ENCODE measurements at places on chromosomes 7 and 10.

DNA sequence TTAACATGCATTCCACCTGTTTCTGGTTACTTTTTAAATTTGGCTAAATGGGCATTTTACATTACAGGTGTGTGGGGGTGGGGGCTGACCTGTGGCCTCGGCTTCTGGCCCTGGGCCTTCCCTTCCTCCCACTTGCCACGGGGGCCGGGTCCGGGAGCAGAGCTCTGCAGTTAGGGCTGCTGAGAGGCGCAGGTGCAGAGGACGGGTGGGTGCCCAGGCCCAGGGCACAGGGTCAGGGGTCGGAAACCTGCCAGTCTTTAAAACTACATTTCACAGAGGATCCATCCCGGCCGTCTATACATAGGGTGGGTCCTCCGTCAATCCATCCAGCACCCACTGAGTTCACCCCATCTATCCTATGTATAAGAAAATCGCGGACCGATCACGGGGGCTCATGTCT lies 106.5 kb upstream of the INSIG1 start:
- no peak for DNase-seq

GRCh38 chr10:131004276-131004675 lies 307.2 kb downstream of the TCERG1L start:
- no peak for DNase-seq

DNA sequence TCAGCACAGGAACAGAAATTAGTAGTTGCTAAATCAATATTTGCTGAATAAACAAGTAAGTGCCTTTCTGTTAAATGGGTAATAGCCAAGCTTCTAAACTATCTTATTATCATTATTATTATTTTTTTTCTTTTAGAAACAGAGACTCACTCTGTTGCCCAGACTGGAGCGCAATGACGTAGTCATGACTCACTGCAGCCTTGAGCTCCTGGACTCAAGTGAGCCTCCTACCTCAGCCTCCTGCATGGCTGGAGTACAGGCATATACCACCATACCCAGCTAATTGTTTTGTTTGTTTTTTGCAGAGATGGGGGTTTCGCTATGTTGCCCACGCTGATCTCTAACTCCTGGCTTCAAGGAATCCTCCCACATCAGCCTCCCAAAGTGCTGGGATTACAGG lies 12.3 kb upstream of the ELN start:
- no peak for DNase-seq

GRCh38 chr7:23467806-23468525 lies 2.3 kb downstream of the IGF2BP3 start:
- no peak for DNase-seq

DNA sequence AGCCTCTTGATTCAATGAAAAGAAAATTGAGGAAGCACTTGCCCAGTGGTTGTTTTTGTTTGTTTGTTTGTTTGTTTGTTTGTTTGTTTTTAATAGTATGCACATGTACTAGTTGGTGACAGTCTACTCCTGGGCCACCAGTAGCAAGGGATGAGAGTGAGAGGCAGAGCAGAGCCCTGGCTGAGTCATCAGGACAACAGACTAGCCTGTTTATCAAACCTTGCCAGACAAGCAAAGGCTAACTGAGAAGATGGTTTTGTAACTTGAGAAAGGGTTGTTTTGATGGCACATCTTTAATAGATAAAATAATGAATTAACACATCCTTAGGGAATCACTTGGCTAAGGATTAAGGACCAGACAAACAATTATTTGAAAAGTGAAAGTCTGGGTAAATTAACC lies 78.1 kb downstream of the INHBA start:
- no peak for DNase-seq

GRCh38 chr10:3486346-3487065 lies 298.5 kb downstream of the KLF6 start:
- no peak for DNase-seq

GRCh38 chr10:4188406-4188805 lies 403.4 kb upstream of the KLF6 start:
- no peak for DNase-seq

GRCh38 chr7:5525271-5526099 lies 101.9 kb upstream of the TNRC18 start:
- no peak for DNase-seq

GRCh38 chr10:103534621-103535498 lies 41.4 kb downstream of the NEURL1 start:
- DNase-seq: no peak

GRCh38 chr10:104487794-104488438 lies 134.3 kb downstream of the CFAP58 start:
- no peak for DNase-seq

GRCh38 chr10:126015413-126015812 lies 119.0 kb downstream of the FANK1 start:
- no peak for DNase-seq

DNA sequence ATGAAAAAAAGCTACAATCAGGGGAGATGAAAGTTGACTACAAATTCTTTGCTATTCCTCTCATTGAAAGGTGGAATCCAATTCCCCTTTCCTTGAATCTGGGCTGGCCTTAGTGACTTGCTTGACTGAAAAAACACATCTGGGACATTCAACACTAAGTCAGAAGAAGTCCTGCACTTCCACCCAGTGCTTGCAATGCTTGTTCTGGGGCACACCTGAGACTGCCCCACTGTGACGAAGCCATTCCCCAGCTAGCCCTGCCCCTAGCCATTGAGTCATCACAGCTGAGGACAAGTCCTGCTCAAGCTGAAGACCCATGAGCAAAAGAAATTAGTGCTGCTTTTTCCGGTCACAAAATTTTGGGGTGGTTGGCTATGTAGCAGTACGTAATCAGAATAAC lies 19.2 kb upstream of the GRID1 start:
- DNase-seq: no peak

DNA sequence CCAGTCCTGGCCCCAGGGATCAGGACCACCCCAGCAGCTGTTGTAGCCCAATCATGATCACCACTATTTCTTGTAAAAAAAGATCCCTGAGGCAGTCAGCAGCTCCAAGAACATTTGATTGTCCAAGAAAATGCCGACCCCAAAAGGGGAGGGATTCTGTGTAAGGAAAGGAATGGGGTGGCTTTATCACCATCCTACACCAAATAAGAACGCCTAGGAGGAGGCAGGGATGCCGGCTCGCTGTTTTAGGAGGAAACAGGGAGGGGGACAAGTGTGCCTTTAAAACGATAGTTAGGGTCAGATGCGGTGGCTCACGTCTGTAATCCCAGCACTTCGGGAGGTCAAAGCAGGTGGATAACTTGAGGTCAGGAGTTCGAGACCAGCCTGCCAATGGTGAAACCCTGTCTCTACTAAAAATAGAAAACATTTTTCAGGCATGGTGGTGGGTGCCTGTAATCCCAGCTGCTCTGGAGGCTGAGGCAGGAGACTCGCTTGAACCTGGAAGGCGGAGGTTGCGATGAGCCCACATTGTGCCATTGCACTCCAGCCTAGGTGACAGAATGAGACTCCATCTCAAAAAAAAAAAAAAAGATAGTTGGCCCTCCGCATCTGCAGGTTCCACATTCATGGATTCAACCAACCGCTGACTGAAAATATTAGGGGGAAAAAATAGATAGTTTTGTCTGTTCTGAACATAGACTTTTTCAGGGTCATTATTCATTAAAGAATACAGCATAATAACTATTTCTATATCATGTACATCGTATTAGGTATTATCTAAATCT lies 63.6 kb downstream of the PDIA4 start:
- DNase-seq: no peak

DNA sequence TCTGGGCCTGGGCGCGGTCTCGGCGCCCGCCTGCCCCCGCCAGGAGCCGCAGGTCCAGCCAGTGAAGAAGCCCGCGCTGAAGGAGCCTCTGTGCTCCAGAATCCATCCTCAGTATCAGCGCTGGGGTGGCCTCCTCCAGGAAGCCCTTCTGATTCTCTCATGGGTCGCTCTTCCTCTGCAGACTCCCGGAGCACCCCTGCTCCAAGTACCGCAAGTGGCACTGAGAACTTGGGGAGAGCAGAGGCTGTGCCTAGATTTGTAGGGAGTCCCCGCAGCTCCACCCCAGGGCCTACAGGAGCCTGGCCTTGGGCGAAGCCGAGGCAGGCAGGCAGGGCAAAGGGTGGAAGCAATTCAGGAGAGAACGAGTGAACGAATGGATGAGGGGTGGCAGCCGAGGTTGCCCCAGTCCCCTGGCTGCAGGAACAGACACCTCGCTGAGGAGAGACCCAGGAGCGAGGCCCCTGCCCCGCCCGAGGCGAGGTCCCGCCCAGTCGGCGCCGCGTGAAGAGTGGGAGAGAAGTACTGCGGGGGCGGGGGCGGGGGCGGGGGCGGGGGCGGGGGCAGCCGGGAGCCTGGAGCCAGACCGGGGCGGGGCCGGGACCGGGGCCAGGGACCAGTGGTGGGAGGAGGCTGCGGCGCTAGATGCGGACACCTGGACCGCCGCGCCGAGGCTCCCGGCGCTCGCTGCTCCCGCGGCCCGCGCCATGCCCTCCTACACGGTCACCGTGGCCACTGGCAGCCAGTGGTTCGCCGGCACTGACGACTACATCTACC lies at the start of gene ALOX5:
Gene ALOX5, plus strand, starts transcription at position 641 of the 774 bp plus-strand sequence. Its CDS starts 64 bp downstream, at position 705.
- no peak for DNase-seq

GRCh38 chr10:5814110-5815107 lies 1.2 kb upstream of the GDI2 start:
- DNase-seq: no peak

DNA sequence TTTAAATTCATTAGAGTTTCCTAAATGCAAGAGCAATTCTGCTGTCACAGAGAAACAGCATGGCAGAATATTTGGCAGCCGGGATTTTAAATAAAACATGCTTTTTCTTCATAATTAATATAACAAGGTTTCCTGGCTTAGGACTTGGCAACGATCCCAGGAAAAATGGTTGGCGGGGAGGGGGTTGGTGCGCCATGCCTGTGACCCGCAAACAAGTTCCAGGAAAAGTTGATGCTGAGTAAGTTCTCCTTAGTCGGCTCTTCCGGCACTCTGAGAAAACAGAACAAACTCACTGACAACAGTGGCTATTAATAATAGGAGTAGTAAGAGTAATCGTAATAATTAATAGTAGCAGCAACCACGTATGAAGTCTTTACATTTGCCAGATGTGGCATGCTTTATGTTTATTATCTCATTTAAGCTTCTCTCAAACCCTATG lies 4.6 kb downstream of the HABP2 start:
- DNase-seq: no peak

- no peak for DNase-seq
Measured at GRCh38 chr10:89894051-89894450, 192.7 kb downstream of the KIF20B start.

GRCh38 chr7:74479961-74480829 lies 26.5 kb downstream of the GTF2IRD1 start:
- no peak for DNase-seq

DNA sequence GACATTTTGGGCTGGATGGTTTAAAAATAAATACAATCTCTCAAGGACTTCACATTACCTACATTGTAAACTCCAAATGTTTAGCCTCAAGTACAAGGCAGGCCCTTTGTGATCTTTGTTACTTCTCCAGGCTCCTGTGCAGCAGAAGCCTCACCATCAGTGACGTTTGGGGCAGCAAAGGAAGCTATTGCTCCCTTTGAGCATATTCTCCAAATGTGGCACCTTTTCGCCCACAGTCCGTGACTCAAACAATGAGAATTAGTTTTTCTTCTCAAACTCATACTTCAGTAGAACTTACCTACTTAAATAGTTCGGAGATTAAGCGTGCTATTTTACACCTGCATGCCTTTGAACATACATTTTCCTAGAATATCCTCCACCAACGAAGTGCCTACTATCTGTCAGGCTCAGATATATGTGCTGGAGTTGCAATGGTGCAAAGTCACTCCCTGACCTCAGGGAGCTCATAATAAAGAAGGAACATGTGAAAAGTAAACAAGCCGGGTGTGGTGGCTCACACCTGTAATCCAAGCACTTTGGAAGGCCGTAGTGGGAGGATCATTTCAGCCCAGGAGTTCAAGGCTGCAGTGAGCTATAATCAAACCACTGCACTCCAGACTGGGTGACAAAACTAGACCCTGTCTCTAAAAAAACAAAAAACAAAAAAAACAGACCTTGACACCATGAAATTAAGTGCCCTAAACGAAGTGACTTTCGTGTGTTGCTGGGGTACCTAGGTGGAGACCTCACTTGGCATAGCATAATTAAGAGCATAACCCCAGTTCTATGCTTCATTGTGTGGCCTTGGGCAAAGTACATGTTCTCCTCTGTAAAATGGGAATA lies 1.2 kb upstream of the ABCF2 start:
- no peak for DNase-seq

DNA sequence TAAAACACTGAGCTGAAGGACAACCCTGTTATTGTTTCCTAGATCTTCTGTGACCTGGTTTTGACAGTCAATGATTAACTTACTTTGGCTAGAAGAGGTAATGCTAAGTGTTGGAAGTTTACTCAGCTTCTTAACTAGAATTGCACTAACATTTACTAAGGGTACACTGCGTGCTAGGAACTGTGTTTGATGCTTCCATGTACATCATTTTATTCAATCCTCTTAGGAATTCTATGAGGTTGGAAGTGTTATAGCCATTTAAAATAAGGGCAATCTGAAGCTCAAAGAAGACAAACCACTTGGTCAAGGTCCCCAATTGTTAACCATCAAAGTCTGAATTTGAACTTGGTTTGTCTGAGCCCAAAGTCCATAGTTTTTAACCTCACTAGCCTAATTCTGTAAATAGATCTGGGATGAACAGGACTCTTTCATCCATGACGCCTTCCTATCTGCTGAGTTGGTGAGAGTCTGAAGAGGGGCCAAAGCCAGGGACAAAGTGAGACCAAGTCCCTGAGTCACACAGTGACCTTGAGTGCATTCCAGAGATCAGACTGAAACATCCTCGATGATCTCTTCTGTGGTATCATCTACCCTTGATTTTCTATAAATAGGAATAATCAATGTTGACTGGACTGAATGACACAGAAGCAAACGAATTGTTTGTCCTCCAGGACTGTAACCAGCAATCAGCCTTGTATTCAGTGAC lies 29.2 kb upstream of the ZNRF2 start:
- no peak for DNase-seq

DNA sequence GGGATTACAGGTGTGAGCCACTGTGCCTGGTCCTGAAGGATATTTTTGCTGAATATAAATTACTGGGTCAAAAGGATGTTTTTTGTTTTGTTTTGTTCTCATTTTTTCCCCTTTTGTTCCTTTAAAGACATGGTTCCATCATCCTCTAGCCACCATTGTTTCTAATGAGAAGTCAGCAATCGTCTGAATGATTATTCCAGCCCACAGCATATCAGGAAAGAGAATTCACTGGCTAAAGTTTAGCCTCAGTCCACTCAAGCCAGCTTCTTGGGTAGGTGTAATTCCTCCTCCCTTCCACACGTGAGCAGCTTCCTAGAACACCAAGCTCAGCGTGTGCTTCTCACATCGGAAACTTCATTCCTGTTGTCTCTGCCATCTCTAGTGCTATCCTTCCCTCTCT lies 112.8 kb upstream of the INSIG1 start:
- no peak for DNase-seq

DNA sequence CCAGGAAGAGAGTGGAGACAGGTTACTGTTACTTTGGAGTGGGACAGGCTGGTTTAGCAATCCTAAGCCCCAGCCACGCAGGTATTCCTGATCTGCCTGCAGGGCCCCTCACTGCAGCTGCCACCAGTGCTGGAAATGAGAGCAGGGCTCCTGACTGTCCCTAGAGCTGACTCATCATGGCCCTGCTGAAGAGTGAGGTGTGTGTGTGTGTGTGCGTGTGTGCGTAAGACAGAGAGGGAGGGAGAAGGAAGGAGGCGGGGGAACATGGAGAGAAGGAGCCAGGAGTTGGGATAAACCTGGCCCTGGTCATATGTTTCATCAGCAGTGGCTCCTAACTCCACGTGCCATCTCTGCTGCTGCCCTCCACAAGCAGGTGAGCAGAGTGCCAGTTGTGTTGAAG lies 3.6 kb downstream of the FOXI2 start:
- no peak for DNase-seq
